ENCODE measurements at places on chromosomes 11 and 22.

- DNase-seq, result no peak
These were observed 35.6 kb downstream of the RNF169 start for GRCh38 chr11:74784234-74784633.

DNA sequence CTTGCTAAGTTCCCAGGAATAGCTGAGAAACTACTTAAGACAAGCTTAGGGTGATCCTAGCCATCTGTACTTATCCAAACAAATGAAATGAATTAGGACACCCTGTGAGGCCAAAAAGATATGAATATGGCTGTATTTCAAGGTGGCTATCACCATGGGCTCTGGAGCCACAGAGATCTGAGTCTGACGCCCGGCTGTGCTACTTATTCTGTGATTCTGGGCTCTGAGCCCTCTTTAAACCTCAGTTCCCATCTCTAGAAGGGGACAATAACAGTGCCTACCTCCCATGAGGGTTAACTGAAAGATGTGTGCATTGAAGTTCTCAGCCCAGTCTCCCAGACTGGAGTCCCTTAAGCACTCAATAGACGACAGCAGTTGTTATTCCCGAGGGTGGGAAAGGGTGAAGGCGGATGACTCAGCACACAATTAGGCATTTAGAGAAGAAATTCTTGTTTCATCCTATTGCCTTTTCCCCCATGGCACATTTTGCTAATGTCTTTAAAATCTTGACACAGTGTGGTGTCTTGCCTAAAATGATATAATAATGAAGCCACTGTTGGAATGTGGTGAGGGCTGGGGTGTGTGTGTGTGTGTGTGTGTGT lies 132.5 kb downstream of the ADAMTS15 start:
- no peak for DNase-seq

DNA sequence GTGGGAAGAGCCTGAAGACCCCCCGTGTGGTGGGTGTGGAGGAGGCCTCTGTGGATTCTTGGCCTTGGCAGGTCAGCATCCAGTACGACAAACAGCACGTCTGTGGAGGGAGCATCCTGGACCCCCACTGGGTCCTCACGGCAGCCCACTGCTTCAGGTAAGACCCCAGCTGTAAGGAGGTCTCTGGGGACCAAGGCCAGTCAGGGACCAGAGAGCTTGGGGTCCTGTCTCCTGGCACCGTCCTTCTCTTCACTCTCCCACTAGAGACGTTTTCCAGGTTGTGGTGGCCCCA lies 24.9 kb upstream of the SMIM35 start:
- DNase-seq, result no peak

DNA sequence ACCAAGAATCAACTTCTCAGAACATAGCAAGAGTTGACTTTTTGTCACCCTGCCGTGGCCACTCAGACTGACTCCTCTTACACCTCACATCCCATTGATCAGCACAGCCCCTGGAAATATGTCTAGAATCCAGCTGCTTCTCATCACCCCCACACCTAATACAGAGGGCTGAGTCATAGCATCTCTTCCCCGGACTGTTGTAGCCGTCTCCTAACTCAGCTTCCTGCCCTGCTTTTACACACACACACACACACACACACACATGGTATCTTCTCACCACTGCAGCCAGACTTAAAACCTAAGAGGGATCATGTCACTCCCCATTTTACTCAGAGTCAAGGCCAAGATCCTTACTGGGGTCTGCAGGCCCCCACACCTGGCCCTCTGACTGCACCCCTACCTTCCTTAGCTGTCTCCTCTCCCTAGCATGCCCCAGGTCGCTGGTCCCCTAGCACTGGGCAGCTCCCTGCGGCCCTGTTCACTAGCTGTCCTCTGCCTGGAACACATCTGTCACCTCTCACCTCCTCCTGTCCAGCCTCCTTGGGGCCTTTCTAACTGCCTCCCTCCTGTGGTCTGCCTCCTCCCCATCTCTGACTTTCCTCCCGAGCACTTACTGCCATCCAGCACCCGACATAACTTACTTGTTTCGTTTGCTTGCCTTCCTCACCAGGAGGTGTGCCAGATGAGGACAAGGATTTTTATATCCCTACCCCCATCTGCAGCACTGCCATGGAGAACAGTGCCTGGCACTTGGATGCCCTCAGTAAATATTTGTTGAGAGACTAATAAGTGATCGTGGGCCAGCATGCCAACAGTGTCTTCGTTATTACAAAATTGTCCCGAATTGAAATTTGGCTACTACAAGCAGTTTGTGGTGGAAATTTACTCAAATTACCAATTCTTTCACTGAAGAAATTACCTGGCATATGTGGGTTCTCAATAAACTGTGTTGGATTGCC lies 61.9 kb downstream of the BMAL1 start:
- peak; percentile 62 for DNase-seq

DNA sequence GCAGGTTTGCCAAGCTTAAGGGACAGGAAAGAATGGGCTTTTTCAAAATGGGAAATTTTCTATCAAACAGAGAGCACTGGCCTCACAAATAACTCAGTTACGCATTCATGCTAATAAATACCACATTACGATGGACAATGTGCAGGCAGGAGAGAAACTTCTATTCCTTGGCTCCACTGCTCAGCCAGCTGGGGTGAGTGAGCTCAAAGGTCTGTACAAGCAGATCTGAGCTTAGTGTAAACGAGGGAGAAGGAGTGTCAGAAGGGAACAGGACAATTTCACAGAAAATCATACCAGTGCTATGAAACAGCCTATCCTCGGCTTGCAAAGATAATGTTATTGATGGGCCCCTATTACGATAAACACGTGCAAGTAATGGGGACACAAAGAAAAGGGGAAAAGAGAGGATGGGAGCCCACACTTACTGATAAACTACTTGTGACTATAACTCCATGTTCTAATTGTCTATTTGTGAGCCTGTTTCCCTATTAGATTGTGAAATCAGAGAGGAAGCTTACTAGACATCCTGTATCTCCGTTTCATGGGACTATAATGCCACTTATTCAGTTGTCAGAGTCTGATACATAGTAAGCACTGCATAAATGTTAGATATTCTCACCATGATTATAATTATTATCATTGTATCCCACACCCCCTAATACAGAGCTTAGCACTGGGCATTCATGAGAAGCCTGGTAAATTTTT lies 46.3 kb downstream of the AMOTL1 start:
- DNase-seq, result no peak

GRCh38 chr11:103499710-103500340 lies 390.6 kb downstream of the DYNC2H1 start:
- DNase-seq, result no peak

DNA sequence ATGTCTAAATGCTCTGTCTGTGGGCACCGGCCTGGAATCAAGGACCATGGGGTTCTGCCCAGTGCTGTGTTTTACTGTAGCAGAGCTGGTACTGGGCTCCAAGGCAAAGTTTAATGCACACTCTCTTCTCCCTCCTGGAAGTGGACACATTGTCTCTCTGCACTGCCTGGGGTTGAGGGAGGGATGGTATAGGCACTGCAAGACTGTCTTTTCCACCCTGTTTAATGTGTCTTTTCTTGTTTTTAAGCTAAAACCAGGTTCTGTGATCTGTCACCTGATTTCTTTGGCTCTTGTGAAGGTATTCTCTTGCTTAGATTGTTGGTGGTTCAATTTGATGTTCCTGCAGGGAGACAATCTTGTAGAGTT lies 109.3 kb upstream of the SERPIND1 start:
- no peak for DNase-seq

DNA sequence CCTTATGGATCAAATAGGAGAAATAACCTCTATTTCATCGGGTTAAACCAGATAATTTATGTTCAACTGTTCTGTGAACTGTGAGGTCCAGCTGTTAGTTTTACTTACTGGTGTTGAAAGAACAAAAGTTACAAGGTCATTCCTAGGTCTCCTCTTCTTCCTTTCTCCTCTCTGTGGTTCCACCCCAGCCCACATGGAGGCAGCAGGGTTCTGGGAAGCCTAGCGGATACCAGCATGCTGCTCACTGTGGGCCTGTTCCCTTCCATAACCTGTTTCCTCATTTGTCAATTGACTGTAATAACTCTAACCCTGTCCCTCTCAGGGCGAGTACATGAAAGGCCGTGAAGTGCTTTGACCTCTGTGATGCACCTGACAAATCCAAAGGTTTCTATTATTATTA lies 27.8 kb downstream of the RELT start:
- DNase-seq, result peak; percentile 34

DNA sequence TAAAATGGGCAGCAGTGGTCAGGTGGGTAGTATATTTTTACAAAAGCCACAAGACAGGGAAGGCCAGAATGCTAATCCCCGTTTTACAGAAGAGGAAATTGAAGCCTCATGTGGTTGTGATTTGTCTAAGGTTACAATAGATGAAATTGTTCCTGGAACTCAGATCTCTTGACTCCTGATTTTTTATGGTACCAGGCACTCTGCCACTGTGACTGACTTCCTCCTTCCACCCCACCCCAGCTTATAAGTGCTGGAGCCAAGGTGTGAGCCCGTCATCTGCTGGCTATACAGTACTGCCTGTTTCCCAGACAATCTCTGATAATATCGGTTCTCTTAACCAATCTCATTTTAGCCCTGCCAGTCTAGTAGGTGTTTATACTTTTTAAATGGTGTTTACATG lies 1.9 kb downstream of the SLC5A1 start:
- DNase-seq, result no peak
